ENCODE measurements at places on chromosomes 5 and 9.

GRCh38 chr9:127803507-127804352 is 1.0 kb downstream of the FPGS start:
- DNase-seq: no peak

DNA sequence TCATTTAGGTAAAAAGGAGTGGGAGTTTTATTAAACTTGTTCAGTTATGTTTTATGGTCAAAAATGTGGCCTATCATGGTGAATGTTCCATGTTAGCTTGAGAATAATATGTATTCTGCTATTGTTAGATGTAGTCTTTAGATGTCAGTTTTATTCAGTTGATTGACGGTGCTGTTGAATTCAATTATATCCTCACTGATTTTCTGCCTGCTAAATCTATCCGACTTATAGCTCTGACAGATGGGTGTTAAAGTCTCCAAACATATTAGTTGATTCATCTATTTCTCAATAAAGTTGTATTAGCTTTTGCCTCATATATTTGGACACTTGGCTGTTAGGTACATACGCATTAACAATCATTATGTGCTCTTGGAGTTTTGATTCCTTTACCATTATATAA is 49.0 kb upstream of the ALDH1A1 start:
- DNase-seq: no peak

DNA sequence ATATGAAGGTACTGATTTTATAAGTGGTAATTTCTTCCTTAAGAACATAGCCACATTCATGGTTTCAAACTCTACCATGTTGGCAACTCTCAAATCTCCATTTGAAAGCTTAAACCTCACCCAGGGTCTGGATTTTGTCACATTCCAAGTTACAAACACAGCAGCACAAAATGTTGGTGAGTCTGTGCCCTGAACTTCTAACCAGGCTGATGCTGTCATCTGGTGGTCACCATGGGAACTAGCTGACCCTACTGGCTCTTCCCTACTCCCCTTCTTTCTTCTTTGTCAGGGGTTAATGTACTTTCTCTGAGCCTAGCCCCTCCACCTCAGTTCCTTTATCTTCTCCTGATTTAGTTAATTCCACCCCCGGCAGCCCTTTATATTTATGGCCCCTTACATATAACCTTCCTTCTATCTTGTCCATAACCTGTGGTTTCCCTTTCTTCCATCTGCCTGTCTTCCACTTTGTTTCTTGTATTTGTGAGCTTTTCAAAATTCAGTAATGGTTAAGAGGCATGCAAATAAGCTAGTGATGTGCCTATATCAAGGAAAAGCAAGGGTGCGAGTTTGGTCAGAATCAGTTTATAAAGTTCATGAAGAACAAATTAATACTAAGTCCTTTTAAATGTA is 35.9 kb downstream of the TGFBR1 start:
- peak; percentile 57 for DNase-seq

- no peak for DNase-seq
These were observed 47.7 kb downstream of the SPTAN1 start for GRCh38 chr9:128600099-128600498.

DNA sequence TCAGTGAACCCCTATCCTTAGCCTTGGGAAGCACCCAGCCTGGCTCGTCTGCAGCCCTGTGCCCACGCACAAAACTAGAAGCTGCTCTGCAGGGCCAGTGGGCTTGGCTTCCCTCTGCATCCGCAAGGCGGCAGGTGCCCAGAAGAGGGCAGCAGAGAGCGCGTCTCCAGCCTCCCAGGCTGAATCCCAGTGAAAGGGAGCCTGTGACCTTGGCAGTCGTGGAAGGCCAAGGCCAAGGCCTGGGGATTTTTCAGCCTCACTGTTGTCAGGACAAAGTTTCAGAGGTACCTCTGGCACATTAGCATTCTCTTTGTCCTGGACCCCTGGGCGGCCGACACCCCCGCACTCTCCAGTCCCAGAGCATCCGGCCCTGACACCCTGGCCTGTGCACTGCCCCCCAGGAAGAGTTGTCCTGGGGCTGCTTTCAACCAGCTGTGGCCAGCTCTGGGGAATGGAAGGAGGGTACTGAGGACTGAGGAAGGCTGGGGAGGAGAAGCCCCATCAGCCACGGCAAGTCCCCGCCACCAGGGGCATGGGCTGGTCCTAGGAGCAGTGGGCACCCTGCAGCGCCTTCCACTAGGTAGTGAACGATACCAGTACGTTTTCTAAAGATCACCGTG is 63.6 kb upstream of the IL17B start:
- DNase-seq: peak; percentile 84

- DNase-seq: no peak
These were observed 37.4 kb upstream of the CNOT6 start for GRCh38 chr5:180456792-180457191.

DNA sequence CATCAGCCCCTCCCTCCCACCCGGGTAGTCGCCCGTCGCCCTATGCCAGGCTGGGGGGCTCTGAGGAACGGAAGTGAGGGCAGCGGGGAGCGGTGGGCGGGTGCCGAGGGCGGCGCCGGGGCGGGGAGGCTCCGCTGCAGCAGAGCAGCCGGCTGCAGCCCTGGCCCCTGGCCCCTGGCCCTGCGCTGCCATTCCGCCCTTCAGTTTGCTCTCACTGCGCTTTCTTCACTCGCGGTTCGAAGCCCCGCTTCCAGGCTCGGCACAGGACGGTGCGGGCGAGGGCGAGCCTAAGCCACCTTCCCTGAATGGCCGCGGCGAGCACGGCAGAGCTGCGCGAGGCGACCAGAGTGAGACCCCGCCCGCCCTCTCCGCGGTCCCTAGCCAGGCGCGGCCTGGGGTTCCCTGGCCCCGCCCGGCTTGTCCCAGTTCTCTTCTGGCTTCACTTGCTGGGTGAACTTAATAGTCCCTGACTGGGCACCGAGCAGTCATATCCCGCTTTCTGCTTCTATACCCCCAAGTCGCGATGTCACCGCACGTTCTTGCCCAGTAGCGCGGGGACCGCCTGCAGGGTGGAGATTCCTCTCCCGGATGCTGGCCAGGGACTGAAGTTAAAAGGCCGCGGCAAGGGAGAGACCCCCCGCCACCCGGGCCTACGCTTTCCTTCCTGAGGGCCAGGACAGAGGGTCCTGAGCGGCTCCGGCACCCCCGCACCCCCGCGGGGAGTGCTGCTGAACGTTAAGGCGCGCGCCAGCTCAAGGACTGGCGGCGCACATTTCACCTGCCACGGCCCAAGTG is 623 bp upstream of the TRIM36 start:
- peak; percentile 53 for DNase-seq

DNA sequence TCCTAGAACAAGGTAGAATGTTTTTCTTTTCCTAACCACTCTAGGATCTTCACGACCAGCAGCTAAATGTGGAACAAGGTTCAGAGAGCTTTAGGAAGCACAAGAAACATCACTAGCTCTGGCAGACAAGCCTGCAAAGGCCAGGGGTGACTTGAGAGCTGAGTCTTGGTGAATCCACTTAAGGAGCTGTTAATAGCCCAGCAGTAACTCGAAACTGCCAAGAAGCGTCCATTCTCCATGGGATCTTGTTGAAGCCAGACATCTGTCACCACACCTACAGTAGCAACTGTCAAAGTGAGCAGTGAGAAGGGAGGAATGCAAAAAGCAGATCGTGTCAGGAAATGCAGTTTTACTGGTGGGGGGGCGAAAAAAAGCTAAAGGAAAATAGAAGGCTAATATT is 87.2 kb downstream of the ATPSCKMT start:
- DNase-seq: no peak

DNA sequence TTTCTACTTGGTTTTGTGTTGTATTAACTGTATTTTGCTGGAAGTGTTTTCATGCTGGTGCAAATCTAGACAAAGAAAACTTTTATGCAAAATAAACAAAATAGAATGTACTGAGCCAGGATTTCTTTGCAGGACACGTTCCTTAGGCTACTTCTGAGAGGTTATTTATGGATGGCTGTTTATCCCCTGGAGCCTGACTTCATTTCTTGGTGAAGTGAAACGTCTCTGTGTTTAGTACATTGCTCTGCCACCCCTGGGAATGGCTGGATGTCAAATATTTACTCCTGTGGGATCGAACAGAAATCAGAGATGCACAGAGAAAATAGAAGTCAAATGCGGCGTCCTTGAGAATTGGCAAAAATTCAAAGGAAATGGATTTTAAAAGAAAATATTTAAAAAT is 327.1 kb upstream of the MPDZ start:
- no peak for DNase-seq

DNA sequence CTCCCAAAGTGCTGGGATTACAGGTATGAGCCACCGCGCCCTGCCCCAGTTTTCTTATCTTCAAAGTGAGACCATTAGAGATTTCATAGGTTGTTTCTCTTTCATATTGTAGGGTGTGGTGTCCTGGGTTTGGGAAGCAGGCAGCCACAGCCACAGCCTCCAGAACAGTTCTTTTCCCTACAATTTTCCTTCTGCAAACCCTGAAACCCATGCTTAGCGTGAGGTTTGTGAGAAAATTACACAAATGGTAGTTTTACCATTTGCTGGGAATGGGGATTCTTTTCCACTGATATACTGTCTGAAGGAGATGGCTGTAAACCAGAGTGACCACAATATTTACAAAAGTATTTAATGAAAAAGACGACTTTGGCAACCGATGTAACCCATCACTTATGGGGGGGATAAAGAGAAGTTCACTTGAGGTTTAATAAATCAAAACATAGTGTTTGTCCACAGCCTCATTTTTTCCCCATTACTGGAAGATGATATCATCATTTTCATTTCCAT is 26.7 kb upstream of the ECM2 start:
- no peak for DNase-seq

GRCh38 chr9:86287013-86287412 is 4.7 kb upstream of the ISCA1 start:
- peak; percentile 50 for DNase-seq

DNA sequence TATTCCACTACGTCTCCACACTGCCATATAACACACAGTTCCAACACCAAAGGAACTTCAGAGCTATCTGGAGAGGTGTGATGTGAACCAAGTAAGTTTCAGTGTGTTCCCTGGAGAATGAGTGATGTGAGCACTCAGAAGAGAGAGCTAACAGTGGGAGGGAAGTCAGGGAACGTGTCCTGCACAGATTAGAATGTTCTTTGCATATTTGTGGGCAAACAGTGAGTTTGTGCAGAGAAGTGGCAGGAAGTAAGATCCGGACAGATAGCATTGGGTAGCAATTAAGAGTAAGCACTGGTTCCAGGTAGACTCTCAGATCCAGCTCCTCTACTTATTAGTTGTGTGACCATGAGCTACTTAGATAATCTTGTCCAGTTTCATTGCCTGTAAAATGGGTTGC is 206.4 kb downstream of the PDZD2 start:
- no peak for DNase-seq

- no peak for DNase-seq
These were observed 17.6 kb downstream of the CD74 start for GRCh38 chr5:150394912-150395687.

- no peak for DNase-seq
These were observed 422 bp upstream of the TRIM32 start for GRCh38 chr9:116686693-116687073.
